ENCODE measurements at places on chromosomes 12 and 14. TPM values are rescaled to one million over a fixed set of nuclear protein-coding genes. Genes with fewer than 3 reads are reported as not detected.

DNA sequence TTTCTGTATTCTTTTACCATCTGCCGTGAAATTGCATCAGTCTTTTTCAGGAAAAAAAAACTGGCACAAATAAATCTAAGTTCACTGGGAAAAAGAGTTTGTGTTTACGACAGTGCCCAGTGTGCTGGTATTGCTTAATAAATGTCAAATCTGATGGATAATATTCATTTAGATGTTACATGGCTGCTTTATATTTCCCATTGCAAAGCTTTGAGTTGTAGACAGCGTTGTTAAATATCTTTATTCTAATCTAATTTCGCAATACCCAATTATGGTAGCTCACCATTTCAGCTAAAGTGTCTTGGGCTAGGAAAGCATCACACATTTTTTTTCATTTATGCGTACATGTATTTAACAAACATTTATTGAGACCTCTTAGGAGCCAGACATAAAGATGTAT lies 1994.5 kb upstream of the FLRT2 start:
- DNase-seq, result no peak

- DNase-seq, result no peak
Observed at GRCh38 chr12:68788554-68789143, 19.3 kb upstream of the MDM2 start.

DNA sequence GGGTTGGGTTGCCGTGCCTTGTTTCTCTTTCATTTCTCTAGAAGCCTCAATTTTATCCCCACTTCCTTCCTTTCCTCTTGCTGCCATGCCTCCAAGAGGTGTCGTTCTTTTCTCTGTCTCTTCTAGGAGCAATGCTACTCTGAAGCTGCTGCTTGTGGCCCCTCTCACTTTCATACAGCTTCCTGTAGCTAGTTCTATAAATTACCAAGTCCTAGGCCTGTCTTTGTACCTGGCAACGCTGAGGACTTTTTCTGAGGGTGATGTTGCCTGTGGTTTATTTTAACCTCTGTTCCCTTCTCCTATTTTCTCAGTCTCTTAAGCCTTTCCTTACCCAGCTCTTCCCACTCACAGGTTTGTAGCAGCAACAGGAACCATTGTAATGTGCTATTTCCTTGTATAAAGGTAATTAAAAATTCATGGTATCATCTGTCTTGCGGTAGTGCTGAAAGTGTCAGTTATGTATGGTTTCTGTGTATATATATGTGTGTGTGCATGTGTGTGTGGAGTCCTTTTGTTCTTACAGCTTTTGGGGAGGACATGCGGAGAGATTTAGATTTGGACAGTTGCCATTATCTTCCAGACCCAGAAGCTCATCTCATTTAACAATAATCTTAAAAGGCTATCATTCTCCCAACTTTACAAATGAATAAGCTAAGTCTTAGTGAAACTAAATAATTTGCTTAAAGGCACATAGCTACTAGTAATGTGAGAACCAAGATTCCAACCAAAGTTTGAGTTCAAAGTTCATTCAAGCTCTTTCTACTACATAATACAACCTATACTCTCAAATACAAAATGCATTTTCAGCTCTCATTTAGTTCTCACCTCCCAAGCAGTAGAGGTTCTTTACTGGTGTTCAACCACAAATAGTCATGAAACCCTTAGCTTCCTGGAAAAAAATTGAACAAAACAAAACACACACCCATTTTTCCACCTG lies 43.8 kb downstream of the DDHD1 start:
- DNase-seq, result no peak

DNA sequence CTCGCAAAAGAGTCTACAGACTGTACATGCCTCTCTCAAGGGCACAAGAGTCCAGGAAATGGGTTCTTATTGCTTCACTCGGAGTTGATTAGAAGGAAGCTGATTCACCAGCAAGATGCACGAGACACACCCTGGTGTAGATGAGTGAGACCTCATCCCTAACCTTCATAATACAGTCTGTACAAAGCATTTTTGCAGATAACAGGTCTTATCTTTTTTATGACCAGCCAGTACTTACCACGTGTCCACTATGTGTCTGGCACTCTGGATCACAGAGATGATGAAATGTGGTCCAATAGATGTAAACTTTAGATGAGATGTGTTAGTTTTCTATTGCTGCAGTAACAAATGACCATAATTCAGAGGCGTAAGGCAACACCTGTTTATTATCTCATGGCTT lies 53.4 kb upstream of the PWP1 start:
- DNase-seq, result no peak

Gene CALCOCO1
- polyA plus RNA-seq, result 170 TPM

Gene AVPR1A
- not detected for polyA plus RNA-seq

Gene UNC79
- polyA plus RNA-seq, result 0.02 TPM

Gene RND1
- 0.31 TPM for polyA plus RNA-seq

GRCh38 chr14:53273671-53274072 lies 120.5 kb upstream of the DDHD1 start:
- DNase-seq, result no peak

DNA sequence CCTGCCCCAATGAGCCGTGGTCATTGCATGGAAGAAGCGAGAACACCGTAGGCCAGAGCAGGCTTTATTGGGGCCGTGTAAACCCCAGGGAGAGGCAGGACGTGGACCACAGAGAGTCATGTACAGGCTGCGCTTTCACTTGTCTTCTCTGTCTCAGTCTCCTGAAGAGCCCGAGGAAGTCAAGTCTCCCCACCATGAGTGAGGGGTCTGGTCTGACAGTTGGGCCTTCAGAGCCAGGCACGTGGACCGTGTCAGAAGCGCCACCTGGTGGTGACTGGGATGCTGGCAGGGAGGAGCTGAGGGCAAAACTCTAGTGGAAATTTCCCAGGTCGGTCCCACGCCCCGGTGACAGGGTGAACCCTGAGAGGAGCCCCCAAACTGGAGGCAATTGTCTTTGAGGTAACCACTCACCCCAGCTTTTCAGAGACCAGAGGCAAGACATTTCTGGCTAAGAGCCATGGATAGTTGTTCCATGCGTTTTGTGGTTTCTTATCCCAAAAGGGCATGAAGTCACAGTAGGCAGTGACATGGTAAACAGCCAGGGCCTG lies 17.4 kb downstream of the RPS6KL1 start:
- no peak for DNase-seq

- no peak for DNase-seq
Observed at GRCh38 chr14:68305738-68306137, 486.2 kb downstream of the RAD51B start.

Gene BMP4
- 10.1 TPM for polyA plus RNA-seq

DNA sequence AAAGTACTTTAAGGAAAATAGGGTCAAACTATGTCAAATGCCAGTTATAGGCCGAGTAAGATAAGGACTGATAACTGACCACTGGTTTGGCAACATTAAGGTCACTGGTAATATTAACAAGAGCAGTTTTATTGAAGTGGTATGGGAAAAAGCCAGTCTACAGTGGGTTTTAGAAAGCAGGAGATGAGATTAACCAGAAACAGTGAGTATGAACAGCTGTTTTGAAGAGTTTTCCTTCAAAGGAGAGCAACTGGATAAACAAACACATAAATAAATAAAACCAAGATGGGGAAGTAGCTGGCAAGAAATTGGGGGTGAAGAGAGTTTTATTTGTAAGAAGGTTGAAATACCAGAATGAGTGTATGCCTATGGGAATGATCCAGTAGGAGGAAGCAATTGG lies 30.3 kb downstream of the KITLG start:
- no peak for DNase-seq

- no peak for DNase-seq
Observed at GRCh38 chr12:68180792-68181744, 21.5 kb upstream of the IFNG start.

- DNase-seq, result peak; percentile 26
Observed at GRCh38 chr12:93419388-93420034, 22.2 kb downstream of the UBE2N start.

Gene PMCH
- polyA plus RNA-seq, result not detected

DNA sequence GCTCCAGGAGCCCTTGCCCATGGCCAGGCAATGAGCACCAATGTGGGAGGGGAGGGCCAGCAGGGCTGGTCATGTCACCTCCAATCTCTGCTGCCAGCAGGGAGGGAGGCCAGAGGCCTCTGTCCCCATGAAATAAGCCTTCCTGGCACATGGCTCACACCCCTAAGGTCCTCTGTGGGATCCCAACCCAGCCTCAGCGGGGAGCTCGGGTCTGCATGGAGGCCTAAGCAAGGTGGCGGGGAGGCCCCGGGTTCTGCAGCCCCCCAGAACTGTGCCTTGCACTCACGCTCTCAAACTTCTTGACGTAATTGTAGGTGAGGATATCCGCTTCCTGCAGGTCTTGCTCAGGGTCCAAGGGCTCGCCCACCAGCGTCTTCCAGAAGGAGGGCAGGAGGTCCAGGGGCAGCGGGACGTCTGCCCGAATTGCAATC lies 41.7 kb downstream of the TRAFD1 start:
- DNase-seq, result no peak

DNA sequence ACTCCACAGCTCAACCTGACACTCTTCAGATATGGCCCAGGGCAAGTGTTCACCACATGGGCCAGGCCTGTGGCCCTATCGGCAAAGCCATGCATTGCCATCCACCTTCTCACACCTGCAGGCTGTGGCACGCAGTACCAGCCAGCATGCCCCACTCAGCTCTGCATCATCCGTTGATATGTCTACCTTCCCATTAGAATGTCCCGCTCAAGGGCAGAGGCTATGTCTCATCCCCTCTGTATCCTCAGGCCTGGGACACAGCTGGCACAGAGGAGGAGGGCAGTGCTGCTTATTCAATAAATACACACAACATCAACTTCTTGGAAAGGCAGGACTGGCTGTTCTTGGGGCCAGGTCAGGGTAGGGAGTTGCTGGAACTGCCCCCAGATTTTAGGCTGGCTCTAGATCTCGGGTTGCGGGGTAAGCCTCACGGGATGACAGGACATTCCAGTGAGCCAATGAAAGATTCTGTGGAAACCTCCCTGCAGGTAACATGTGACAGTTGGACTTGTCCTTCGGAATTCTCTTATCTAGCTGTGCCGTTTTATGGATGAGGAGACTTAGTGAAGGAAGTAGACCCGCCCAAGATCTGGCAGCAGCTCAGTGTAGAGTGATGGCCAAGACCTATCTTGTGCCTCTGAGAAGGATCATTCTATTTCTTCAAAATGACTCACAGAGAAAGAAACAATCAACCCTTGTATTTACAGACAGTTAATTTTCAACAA lies 25.6 kb downstream of the SYNE3 start:
- no peak for DNase-seq

DNA sequence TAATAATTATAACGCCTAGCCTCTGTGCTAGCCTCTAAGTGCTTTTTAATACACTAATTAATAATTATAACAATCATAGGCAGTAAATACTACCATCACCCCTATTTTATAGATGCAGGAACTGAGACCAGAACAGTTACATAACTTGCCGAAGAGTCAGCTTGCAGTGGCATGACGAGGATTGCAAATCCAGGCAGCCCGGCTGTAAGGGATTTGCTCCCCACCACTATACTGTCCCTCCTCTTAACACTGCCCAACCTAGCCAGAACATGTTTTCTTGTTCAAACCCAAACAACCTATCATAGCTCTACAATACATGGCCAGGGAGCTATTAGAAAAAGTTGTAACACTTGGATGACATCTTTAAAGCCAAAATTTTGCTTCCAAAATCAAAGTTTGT lies 33.9 kb upstream of the VASH1 start:
- no peak for DNase-seq

- DNase-seq, result no peak
Observed at GRCh38 chr12:115010324-115010995, 326.5 kb upstream of the TBX3 start.

- DNase-seq, result no peak
Observed at GRCh38 chr12:83461336-83461935, 774.7 kb downstream of the TMTC2 start.

DNA sequence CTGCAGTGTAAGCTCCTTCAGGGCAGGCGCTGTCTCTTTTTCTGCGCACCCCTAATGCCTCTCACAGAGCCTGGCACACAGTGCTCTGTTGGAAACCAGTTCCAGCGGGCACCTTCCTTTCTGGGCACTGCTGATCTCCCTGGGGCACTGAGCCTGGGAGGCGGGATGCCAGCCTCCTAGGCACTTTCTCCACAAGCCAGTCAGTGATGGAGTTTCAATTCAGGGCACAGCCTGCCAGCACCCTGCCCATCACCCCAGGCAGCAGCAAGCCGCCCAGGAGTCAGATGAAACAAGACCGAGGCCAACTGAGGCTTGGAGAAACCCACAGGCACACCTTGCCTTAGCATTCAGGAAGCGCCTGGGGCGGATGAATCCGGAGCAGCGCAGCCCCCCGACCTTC lies 5.7 kb upstream of the CTDSP2 start:
- no peak for DNase-seq

DNA sequence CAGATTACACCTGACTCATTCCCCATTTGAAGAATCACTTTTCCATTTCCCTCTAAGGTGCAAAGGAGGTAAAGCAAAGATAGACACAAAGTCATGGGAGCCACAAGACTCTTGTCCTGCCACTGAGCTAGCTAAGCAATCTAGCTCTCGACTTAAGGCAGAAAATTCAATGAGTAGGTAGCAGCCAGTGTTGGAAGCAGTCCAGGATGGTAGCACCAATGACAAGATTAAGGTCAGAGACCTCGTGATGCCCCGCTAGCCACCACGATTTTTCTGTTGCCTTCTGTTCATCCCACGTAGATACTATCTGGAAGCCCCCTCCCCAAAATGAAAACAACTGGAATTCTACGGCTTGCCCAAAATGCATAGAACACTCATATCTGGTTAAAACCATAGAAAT lies 1.4 kb downstream of the VAMP1 start:
- DNase-seq, result no peak

- no peak for DNase-seq
Observed at GRCh38 chr12:1418144-1418543, 176.2 kb downstream of the FBXL14 start.

Gene TDP1
- 18.8 TPM for polyA plus RNA-seq

GRCh38 chr14:64995291-64995690 lies 8.6 kb downstream of the FNTB start:
- no peak for DNase-seq

Gene E2F7
- polyA plus RNA-seq, result 3.6 TPM

GRCh38 chr12:89882050-89882449 lies 173.4 kb upstream of the ATP2B1 start:
- DNase-seq, result peak; percentile 37
